ENCODE measurements at places on chromosomes 11 and 22. TPM values are rescaled to one million over a fixed set of nuclear protein-coding genes. Genes with fewer than 3 reads are reported as not detected.

GRCh38 chr11:37710031-37710430 is 1112.0 kb upstream of the RAG2 start:
- DNase-seq, result no peak

Gene GLYATL2
- 0.24 TPM for total RNA-seq

GRCh38 chr22:27093422-27093821 is 436.0 kb downstream of the MIAT start:
- no peak for DNase-seq

DNA sequence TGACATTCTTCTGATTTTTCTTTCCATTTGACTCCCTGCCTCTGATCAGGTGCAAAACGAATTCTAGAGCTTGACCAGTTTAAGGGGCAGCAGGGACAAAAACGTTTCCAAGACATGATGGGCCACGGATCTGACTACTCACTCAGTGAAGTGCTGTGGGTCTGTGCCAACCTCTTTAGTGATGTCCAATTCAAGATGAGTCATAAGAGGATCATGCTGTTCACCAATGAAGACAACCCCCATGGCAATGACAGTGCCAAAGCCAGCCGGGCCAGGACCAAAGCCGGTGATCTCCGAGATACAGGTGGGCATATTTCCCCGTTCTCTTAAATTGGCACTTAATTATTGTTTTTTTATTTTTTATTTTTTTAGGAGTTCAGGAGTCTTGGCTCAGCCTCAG is 15.4 kb downstream of the XRCC6 start:
- no peak for DNase-seq

DNA sequence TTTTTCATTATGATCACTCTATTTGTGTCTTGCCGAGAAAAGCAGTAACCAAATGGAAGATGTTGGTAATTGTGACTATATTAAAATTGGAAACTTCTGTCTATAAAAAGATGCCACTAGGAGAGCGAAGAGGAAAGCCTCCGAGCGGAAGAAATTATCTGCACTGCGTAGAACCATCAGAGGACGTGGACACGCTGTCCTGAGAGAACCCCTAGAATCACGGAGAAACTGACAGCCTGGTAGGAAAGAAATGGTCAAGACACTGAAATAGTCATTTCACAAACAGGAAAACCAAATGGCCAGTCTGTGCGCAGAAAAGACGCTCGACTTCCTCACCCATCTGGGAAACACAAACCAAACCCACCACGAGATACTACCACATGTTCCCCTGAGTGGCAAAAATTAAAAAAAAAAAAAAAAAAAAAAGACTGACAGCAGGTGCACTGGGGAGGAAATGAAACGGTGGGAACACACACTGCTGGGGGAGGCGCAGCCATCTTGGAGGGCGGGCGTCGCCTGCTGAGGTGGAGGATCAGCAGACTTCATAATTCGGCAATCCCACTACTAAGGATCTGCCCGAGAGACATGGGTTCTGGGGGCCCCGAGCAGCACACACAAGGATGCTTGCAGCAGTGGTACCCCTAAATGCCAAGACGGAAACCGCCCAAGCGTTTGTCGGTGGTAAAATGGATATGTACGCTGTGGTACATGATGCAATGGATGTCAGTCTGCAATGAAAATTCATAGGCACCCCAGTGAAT is 21.3 kb downstream of the IFITM10 start:
- DNase-seq, result no peak

- no peak for DNase-seq
Measured at GRCh38 chr22:24145446-24146193, 35.7 kb upstream of the SUSD2 start.

DNA sequence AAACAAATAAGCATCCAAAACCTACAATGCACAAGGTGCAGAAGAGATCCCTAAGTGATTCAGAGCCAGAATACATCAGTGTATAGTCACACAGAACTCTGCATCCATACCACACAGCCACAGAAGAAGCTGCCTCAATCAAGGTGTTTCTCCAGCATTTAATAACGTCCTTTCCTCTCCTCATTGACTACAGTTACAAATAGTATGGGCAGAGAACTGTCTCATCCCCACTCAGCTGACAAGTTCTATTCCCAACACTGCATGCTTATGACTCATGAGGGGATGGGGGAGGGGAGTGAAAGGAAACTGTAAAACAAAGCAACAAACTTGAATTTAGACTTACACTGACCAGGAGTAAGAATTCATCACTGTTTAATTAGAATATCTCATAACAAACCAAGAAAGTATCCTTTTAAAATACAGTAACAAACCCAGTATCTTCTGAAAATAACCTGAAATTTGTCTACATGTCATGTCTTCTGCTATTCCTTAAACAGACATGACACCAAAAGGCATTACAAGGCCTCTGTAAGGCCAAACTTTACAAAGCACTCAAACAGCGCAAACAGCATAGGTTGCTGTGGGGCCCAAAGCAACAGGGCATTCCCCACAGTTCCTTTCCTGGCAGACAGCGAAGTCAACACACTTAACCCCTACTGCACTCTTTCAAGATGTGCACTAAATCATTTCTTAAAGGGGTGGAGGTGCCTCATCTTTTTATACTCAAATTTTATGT is 29.3 kb downstream of the CELF1 start:
- DNase-seq, result no peak

GRCh38 chr11:103870821-103871309 is 165.6 kb upstream of the DDI1 start:
- DNase-seq, result peak; percentile 85

DNA sequence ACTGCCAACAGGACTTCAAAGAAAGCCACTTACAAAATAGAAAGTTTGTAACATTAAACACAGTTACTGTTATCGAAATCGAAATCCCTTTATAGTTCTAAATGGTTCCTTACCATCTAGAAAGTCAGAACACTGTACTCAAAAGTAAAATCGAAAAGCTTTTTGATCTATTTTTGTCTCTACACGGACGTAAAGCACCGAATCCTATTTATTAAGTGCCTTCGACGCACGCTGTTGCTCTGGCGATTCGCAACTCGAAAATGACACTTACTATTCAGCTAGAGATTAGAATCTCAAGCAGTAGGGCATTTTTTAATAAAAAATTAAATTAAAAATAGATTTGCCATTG is 78.3 kb downstream of the LARGE1 start:
- no peak for DNase-seq

Gene IRAG1
- 189 TPM for total RNA-seq

Gene FAM227A
- 1.3 TPM for total RNA-seq

- no peak for DNase-seq
Measured at GRCh38 chr11:43871051-43871450, 9.6 kb upstream of the ALKBH3 start.

GRCh38 chr11:73931039-73931645 is 19.7 kb upstream of the DNAJB13 start:
- DNase-seq, result no peak

Gene NNMT
- total RNA-seq, result 862 TPM

DNA sequence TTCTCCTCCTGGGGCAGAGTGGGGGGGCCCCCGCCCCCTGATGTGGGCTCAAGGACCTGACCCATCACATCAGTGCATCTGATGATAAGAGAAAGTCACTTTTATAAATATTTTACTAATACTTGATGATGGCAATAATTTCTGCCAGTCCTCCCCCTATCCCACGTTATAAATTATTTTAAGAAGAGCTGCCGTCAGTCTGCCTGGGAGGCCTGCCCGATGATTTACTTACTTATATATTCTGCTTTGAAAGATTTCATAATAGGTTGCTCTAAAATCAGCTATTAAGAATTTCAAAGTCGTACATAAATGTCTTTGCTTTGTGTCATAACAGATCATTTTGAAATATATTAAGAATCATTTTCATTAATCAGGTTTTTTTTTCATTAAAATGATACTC is 58.8 kb downstream of the MYO18B start:
- no peak for DNase-seq

GRCh38 chr11:113474362-113475159 is 637 bp downstream of the DRD2 start:
- peak; percentile 93 for DNase-seq

Gene SLC1A2
- 1.5 TPM for total RNA-seq

Gene PRR33
- not detected for total RNA-seq

DNA sequence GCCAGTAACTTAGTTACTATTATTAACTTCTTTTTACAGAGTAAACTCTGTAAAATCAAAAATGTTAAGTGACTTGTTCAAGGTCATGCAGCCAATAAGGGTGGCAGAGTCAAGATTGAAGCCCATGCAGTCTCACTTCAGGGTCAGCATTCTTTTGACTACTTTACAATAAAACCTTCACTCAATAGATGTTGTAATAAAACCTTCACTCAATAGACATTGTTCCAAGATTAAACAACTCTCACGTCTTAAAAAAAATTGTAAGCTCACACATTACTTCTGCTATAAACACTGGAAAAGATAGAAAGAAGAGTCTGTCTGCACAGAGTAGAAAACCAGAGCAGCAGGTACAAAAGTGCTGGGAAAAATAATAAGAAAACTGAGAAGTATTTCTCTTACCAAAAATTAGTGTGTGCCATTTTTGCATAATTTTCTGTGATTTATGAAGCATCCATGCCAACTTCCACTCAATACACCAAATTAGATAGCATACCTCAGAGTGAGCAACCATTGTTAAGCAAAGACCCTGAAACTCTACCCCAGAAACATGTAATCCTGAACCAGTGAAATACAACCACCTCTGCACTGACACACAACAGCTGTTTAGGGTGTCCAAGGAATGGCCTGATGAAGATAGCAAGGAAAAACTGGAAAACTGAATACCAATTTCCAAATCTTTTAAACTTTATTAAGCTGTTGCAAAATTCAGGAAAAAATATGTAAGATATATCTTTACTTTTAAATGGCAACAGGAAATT is 4.9 kb upstream of the SOX6 start:
- DNase-seq, result no peak

Gene PANX2
- 0.62 TPM for total RNA-seq

Gene PACSIN3
- total RNA-seq, result 36.2 TPM

Gene PHETA2
- 14.4 TPM for total RNA-seq

DNA sequence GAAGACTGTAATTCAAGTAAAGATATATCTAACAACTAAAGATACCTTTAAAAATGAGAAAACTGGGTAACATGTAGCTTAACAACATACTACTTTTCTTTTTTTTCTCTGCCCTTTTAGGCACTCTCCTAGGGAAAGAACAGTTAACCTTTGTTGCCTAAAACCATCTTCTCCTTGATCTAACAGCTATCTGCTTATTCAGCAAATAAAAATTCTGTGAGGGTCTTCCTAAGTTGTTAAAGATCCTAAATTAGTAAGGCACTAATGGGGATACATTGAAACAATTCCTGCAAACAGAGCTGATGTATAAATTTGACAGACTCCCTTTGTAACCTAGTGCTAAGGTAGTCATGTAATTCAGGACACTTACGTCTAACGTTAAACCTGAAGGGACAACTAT is 39.1 kb downstream of the MTMR2 start:
- DNase-seq, result no peak
